Psoas muscle (tissue), 8 donors: ENCODE measurements at places on chromosomes 11 and 22. TPM values are rescaled to one million over a fixed set of nuclear protein-coding genes. Genes with fewer than 3 reads are reported as not detected.

The NRIP3 gene
- total RNA-seq, result 0.09 TPM

- no peaks in the 10 kb centered on the region for H3K4me1 ChIP-seq
- H3K27me3 ChIP-seq, result no peaks in the 10 kb centered on the region
- no peak overlapping the region for H3K4me3 ChIP-seq
- no peak for DNase-seq
These were observed 30.3 kb downstream of the VSIG10L2 start for GRCh38 chr11:125976156-125976555.

GRCh38 chr22:24284747-24285203, 14.1 kb downstream of the SPECC1L start:
- peaks cover 4% of the 10 kb centered on the region for H3K36me3 ChIP-seq
- H3K27me3 ChIP-seq, result no peaks in the 10 kb centered on the region
- peaks cover 47% of the 10 kb centered on the region for H3K4me1 ChIP-seq
- H3K4me3 ChIP-seq, result no peak overlapping the region
- no peak for DNase-seq
- no peak overlapping the region for H3K27ac ChIP-seq

GRCh38 chr11:66559142-66559865, 9.1 kb downstream of the CTSF start:
- H3K36me3 ChIP-seq, result peaks cover 28% of the 10 kb centered on the region
- no peak overlapping the region for H3K27ac ChIP-seq
- H3K4me1 ChIP-seq, result peaks cover 4% of the 10 kb centered on the region
- H3K4me3 ChIP-seq, result peak overlapping the region; percentile 6

GRCh38 chr22:34814260-34815025, 251.5 kb upstream of the ISX start:
- no peaks in the 10 kb centered on the region for H3K4me1 ChIP-seq
- H3K36me3 ChIP-seq, result no peaks in the 10 kb centered on the region
- no peak for DNase-seq
- no peak overlapping the region for H3K27ac ChIP-seq

DNA sequence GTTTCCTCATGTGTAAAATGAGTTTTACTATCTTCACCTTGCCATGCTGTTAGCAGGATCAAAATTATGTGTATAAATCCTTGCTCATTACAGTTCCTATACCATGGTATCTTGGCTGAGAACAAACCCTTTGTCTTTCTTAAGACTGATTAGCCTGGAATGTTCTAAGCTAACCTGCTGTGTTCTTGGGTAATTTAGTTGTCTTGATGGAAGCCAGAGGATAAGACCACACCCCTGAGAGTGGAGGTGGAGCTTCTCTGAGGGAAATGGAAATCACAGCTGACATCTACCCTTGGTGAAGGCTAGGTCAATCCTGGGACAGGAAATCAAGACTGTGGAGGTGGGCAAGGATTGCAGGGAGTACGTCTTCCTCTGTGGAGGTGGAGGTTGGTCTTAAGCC, 206.1 kb upstream of the ARHGAP20 start:
- H3K4me1 ChIP-seq, result no peaks in the 10 kb centered on the region
- no peaks in the 10 kb centered on the region for H3K36me3 ChIP-seq
- no peaks in the 10 kb centered on the region for H3K27me3 ChIP-seq
- DNase-seq, result no peak
- H3K4me3 ChIP-seq, result no peak overlapping the region
- H3K27ac ChIP-seq, result no peak overlapping the region

GRCh38 chr22:20131859-20132685, 468 bp downstream of the ZDHHC8 start:
- no peaks in the 10 kb centered on the region for H3K27me3 ChIP-seq
- peak; percentile 81 for DNase-seq
- H3K4me1 ChIP-seq, result peaks cover 43% of the 10 kb centered on the region
- H3K36me3 ChIP-seq, result peaks cover 11% of the 10 kb centered on the region

DNA sequence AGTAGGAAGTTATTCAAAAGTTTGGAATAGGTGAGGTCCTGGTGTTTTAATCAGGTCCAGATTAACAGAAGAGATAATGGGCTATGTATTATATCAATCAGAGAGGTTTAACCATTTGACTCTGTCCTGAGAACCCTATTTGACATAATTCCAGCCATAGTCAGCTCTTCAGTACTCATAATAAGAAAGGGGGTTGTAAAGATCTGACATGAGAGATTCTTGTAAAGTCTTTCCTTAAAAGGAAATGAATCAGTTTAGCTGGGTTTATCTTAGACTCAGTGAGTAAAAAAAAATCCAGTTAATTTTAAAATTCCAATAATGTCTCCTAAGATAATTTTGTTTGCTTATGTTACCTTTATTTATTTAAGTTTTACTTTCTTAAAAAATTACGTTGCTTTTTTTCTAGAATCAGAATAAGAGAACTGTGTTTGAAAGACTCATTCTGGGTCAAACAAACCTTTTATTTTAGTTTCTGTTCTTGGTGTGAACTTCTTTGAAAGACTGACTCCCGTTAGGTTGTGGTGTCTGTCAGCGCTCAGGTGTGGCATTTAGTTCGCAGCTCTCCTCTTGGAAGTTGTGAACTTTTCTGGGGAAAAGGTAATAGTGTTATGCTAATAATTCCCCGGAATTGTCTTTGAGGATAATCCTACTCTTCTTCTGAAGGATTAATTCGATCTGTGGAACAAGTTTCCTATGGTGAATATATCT, 20.5 kb downstream of the NUCB2 start:
- H3K27me3 ChIP-seq, result no peaks in the 10 kb centered on the region
- H3K4me3 ChIP-seq, result no peak overlapping the region
- peaks cover 8% of the 10 kb centered on the region for H3K4me1 ChIP-seq
- no peak overlapping the region for H3K27ac ChIP-seq
- DNase-seq, result no peak
